ENCODE measurements at places on chromosomes 3 and 15.

GRCh38 chr3:123831420-123831819 is 52.7 kb downstream of the MYLK start:
- no peak for DNase-seq

- DNase-seq, result no peak
Measured at GRCh38 chr15:39285071-39285470, 295.8 kb upstream of the THBS1 start.

DNA sequence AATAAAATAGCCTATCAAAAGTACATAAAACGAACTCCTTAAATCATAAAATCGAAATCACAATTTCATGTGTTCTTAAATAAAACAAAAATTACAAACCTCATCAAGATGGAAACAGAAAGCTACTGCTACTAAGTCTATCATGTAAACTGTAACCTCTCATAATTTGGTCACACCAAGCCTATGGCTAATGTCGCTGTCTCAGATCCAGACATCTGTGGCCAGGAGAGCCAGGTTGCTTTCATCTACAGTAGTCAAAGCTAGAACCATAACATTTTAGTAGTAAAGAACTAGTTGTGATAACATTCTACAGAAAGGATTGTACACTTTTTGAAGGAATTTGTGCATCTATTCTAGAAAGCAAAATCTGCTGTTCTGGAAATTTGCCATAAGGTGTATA is 197.4 kb upstream of the MBNL1 start:
- DNase-seq, result no peak

DNA sequence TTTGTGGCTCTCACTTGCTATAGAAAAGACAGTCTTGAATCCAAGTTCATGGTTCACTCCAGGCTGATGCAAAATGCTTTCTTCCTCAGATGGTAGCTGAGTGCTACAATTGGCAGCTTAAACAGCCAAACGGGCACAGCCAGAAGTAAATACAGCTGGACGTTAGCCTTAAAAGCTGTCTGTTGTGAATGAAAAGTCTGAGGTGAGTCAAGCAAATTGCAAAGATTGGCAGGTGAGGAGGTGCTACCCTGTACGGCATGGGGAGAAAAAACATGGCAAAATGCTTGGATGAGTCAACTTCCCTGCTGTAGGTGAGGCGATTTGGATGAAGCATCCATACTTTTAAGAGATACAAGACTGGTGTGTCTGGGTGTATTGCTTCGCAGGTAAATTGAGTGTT is 40.5 kb downstream of the IL5RA start:
- DNase-seq, result no peak

DNA sequence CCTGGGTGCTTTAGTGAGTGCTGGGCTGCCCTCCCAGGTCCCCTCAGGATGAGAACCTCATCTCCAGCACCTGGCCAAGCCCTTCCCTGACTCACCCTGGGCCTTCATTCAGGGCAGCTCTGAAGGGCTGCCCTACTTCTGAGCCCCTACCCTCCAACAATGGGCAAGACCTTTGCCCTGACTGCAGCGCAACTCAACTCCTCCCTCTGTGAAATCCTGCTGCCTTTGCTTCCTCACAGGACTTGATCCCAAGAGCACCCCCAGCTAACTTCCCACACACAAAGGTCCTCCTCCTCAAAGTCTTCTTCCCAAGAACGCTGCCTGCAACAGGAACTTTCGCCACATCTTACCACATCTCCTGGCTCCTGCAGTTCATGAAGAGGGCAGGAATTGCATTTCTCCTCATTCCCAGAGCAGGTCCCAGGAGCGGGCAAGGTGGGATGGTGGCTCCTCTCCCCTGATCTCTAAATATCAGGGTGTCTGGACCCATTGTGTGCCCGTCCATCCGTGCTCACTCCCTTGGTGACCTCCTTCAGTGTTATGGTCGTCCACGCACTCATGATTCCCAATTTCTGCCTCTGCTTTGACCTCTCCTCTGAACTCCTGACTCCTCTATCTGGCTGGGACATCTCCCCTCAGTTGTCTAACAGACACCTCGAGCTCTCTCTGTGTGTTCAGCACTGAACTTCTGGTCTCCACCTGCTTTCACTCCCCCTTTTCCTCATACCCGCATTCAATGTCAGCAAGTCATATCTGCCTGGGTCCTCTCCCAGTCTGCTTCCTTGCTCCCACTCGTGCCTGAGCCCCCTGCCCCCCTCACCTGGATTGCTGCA is 4.5 kb upstream of the SSUH2 start:
- DNase-seq, result no peak

DNA sequence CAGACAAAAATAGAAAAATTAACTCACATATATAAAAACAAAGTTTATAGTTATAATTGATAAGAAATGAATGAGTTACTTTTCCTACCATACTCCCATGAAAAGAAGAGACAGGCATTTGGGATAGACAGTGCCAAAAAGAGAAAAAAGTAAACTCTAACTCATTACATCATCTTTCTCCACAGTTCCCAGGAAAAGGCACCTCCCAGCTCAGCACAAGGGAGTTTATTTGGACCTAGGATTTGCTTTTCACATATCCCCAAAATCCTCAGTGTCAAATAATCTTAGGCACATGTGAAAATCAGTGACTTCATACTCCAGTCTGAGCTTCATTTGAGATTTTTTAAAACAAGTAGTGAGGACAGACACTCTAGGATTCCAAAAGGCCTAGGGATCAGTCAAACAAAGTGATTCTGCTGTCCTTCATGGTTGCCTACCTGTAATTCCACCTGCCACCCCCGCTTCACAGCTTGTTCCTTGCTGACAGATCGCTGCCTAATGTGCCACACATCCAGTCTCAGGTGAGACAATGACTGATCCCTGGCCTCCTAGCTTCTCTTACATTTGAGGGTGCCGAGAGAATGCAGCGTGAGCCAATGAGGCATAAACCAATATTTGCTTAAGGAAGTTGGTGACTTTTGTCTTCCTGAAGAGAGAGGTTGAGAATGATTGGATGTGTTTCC is 573.7 kb downstream of the TBL1XR1 start:
- DNase-seq, result no peak

DNA sequence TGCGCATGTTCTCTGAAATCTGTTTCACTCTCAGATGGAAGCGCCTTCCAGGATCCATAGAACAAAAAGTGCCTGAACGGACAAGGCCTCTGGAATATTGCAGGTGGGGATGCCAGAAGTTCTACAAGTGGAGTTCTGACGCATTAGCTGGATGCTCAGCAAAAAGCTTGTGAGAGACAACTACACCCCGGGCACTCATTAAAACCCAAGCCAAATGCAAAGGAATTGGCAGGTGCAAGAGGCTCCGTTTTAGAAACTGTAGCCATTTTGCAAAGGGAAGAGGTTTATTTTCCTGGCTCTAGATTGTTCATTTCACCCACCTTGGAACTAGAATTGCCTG is 35.2 kb upstream of the SLC24A5 start:
- DNase-seq, result no peak
